ENCODE measurements at places on chromosomes 11 and 22.

DNA sequence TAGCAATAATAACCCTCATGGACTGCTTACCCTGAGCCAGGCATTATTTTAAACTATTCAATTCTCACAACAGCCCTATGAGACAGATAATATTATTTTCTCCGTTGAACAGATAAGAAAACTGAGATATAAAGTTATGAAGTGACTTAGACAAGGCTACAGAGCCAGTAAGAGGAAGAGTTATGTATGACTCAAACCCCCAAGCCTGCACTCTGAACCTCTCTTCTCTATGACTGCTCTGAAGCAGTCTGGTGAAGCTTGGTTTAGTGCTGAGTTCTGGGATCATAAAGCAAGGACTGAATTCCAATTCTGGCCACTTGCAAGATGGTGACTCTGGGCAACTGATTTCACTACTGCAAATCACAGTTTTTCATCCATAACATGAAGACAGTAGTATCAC, 34.5 kb downstream of the TNKS1BP1 start:
- peak; percentile 32 for DNase-seq

GRCh38 chr22:47092896-47093311, 330.5 kb downstream of the TBC1D22A start:
- DNase-seq: peak; percentile 68

DNA sequence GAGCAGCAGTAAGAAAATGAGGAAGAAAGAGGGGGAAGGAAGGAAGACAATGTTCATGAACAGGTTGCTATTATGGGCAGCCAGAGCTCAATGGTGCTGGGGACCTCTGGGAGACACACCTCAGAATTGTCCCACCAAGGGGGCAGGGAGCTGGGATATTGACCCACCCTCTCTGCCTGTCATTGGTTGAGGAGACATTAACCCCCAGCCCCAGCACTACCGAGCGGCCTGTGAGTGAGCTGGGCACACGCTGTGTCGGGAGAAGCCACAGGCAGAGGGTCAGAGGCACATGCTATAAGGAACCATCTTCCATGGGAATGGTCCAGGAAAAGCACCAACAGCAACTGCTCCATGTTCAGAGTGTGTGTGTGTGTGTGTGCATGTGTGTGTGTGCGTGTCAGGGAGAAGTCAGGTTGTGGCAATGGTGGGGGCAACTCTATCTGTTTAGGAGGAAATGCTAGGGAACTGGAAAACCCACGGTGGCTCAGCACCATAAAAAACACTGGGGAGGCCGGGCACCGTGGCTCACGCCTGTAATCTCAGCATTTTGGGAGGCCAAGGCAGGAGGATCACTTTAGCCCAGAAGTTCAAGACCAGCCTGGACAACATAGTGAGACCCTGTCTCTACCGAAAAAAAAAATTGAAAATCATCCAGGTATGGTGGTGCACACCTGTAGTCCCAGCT, 49.2 kb downstream of the CD6 start:
- no peak for DNase-seq

- DNase-seq: peak; percentile 41
Measured at GRCh38 chr22:26172389-26172990, 3.2 kb downstream of the SEZ6L start.

DNA sequence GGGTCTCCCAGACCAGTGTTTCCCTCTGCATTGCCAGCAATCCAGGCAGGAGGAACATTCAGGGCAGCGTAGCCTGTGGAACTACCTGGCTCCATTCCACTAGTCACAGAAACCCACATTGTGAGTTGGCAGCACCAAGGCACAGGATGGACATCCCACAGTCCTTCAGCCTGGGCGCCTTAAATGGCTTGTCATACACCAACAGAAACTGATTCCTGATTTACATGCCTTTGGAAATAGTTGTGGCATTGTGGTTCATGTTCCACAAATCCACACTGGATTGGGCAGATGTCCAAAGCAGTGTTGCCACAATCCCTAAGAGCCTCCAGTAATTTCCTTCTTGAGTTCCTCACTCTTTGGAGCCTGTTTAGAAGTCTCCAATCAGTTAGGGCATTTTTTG, 225.6 kb downstream of the BLID start:
- DNase-seq: peak; percentile 70

GRCh38 chr11:60972182-60973030, 926 bp downstream of the CD6 start:
- DNase-seq: no peak

DNA sequence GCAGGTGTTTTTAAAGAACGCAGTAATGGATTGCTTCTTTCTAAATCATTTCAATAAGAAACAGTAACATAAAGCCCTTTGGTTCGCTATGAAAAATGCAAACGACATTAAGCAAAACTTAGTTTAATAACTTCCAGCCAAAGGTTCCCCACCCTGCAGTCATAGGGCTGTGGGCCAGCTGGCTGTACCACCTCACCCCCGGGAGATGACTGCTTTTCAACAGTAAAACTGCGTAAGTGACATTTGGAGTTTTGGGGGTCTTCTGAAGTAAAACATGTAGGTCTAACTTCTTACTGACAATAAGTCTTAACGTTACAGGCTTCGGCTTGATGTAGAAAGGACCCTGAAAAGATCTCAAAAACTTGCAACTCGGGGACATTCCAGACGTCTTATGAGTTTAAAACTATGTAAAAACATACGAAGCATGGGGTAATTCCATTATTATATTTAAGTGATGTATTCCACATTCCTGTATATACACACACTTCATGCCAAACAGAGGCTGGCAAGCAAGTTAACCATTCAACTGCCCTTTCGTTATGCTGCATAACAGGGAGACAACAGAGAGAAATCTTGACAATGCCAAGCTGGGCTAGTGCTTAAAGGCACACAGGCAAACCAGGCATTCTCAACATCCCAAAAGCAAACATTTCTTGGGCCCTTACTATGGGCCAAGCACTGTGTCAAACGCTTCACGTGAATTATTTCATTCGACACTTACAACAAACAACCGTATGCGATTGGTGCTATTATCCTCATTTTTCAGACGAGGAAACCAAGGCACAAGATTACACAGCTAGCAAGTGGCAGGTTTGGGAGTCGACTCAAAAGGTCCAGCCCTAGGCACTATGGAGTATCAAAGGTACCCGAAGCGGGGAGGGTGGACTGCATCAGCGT, 1.2 kb downstream of the MRTFA start:
- DNase-seq: peak; percentile 74

- DNase-seq: no peak
Measured at GRCh38 chr11:95296165-95296564, 65.2 kb upstream of the SESN3 start.

- DNase-seq: no peak
Measured at GRCh38 chr22:46373921-46374662, 38.6 kb downstream of the TRMU start.

DNA sequence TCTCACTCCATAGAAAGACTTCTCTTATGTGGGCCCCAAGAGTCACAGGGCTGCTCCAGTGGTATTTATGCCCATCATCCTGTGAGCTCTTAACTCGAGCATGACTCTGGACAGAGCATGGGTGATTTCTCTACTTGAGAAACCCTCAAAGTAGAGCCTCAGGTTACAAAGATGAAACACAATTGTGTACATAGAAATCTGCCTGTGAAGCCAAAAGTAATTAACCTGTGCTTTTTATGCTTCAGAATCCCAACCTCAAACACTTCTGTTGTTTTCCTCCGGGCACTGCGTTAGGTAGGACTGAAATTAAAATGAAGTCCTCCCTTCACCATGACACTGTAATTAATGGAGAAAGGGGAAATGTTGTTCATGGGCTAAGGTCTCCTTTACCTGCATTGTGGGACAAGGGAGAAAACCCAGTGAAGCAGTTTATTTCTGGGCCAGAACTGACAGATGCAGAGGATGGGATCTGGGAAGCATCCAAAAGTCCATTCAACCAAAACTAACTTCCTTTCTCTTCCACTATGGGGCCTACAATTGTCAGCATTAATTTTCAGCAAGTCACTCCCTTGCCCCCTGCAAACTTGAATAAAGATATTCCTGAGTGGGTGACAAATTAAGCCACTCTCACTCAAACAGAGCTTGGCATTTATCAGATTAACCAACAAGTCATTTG, 24.1 kb upstream of the POU2AF1 start:
- no peak for DNase-seq

DNA sequence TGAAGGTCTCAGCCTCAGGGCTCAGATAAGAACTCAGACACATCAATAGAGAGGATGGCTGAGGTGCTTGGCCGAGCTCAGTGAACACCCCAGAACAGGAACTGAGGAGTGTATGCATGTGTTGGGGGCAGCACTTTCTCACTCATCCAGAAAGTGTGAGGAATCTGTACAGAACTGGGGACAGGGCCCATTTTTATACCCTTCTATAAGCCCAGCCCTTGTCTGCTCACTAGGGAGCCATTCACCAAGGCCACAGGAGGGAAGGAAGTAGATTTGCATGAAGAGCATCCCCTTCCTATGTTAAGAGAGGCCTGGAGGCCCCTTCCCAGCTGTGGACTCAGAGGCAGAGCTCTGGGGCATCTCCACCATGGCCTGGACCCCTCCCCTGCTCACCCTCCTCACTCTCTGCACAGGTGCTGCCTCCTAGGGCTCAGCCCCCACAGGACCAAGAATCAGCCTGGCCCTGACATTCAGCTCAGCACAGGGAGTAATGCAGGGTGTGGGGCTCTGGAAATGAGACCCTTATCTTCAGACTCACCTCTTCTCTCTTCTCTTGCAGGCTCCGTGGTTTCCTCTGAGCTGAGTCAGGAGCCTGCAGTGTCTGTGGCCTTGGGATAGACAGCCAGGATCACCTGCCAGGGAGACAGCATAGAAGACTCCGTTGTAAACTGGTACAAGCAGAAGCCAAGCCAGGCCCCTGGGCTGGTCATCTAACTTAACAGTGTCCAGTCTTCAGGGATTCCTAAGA, 39.9 kb upstream of the GGTLC2 start:
- DNase-seq: no peak

- DNase-seq: no peak
Measured at GRCh38 chr11:10716543-10717259, 23.1 kb upstream of the IRAG1 start.

DNA sequence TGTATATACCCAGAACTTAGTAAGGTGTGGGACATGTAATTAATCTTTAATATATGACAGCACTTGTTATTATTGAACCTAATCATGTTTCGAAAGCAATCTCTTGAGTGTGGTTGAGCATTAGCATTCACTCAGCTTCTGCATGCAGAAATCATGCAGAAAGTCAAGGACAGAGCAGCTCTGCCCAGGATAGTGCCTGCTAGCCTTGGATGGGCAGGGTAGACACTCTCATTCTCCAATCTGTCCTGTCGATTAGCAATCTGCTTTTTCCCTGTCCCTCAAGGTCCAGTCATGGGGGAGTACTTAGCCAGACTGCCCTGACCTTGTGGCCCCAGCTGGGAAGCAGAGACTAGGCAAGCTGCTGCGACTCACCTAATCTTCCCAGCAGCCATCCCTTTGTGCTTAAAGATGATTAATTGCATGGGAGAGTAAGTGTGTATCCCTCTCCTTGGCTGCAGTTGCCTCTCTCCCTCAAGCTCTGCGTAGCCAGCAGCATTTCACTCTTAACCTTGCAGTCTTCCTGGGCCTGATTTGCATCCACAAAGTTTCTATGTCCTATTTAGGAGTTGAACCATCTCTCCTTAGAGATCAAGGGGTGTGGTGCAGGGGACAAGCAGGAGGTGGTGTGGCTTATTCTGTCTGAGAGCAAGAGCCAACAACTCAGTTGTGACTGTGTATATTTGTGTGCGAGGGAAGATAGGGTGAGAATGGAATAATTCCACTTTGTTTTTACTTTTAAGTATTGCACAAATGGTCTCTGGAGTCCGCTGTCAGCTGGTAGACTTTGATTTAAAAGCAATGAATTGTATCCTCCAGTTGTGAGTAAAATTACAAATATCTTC, 101.4 kb downstream of the FDX1 start:
- no peak for DNase-seq

- peak; percentile 78 for DNase-seq
Measured at GRCh38 chr11:10208131-10208575, 85.9 kb downstream of the SBF2 start.

- DNase-seq: no peak
Measured at GRCh38 chr11:96104496-96104895, 180.6 kb upstream of the MTMR2 start.

DNA sequence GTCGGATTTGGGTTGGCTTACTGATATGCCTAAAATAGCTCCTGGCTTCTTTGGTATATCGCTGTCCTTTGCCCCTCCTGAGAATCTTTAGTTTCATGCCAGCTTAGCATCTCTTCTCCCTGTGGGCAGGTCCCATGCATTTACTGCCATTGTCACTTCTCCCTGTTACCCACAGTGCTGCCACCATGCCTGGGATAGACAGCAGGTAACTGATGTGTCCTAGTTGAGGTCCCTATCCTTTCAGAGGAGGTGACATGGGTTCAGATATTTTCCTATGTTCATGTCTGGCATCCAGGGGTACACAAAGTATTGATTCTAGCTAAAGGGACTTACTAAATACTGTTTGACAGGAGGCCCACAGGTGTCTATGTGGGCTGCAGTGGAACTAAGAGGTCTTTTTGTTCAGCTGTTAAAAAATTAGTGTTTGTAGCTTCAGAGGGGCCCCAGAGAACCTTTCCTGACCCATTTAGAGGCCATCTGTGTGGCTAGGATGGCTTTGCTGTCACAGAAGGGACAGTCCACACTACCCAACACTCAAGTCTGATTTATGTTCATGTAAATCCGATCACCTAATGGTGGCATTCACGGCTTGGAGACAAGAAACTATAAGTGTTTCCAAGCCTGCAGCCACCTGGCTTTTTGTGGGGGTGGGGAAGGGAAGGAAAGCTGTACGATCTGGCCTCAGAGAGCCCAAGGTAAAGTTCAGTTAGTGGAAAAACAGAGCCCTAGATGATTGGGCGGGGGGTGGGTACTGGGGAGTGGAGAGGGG, 8.5 kb downstream of the TIMP3 start:
- no peak for DNase-seq

GRCh38 chr11:78050964-78051831, 12.5 kb upstream of the THRSP start:
- DNase-seq: peak; percentile 58

DNA sequence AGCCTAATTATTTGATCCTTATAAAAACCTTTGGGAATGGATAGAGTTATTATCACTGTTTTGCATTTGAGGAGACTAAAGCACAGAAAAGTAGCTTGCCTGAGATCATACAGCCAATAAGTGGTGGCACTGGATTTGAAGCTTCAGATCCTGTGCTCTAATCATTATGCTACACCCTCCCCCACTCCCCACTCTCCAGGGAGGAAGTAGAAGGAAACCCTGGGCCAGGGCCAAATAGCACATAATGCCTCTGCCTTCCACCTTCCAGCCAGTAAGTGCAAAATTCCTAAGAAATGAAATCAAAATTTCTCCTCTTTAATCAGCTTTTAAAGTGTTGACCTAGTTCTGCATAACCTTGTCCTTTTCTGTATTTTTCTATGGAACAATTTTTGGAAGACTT, 61.6 kb downstream of the SIK2 start:
- DNase-seq: no peak

- DNase-seq: peak; percentile 32
Measured at GRCh38 chr11:63719987-63720386, 38.7 kb downstream of the RTN3 start.

All from adipocyte (in vitro differentiated cells).